ENCODE measurements at places on chromosomes 11 and 22.

- DNase-seq: no peak
Observed at GRCh38 chr11:15780382-15780781, 576.0 kb downstream of the SOX6 start.

GRCh38 chr11:2205981-2206690 is 34.5 kb upstream of the TH start:
- DNase-seq: no peak

DNA sequence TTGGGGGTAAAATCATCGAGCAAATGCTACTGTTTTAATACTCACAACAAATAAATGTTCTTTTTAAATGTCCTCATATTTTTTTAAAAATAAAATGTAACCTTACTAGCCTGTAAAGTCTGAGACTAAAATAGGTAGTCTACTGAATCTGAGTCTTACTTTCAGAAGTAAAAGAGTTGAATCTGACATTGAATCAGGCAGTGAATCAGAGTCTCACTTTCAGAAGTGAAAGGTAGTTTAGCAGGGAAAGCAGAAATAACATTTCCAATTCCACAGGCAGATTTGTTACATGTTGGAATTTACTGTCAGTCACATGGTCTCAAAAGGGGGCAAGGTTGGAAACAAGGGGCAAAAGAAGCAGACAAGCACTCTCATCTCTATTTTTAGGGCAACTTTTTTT is 143.0 kb downstream of the ELP4 start:
- DNase-seq: no peak

DNA sequence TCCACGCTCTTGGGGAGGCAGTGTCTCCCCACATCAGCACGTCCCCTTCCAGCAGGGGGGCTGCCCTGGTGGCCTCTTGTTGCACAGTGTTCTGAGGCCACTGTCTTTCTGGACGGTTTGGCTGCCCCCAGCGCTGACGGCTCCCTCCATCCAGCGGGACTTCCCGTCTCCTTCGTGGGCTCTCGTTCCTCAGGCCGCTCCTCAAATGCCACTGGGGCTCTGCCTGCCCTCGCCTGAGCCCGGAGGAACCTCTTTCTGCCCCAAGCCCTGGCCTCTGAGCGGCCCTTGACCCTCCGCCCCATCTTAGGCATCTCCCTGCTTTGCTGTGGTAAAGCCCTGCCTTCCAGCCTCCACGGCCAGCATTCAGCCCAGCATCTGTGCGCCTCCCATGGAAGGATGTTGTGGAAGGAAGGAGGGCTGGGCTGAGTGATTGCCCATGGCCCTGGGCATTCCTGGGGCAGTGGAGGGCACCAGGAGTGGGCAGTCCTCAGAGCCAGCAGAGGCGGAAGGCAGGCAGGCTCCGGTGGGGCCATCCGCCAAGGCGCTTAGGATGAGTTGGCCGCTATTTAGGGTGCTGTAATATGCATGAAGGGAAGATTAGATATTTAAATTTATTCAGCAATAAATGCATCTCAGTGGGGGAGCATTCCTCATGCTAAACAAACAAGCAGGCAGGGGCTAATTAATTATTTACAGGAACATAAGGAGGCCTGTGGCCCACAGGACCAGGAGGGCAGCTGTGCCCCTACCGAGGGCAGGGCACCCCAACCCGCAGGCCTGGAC is 17.8 kb downstream of the OTUB1 start:
- DNase-seq: no peak

DNA sequence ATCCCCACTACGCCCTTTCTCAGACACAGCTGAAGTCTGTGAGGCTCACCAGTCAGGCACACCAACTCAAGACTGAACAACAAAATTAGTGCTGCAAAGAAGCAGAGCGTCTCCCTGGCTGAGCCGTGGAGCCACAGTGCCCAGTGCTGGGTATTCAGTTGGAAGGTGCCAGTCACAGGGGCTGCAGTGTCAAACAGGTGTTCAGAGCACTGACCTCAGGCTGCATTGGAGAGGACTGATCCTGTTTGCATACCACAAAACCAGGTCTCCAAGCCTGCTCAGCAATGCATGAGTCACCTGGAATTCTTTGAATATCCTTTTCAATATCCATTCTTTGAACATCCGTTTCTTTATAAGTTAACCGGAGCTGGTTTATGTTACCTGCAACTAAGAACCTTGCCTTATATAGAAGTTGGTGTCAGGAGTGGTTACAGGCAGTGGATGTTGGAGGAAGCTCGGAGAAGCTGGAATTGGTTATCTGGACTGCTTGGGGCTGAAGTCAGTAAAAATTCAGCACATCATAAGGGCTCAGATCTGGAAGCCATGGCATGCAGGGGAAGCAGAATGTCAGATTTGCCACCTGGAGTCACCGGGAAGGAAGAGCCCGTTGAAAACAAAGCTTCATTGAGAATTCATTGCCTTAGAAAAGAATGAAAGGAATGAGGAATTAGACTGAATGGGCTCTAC is 30.3 kb downstream of the PDGFB start:
- DNase-seq: no peak

DNA sequence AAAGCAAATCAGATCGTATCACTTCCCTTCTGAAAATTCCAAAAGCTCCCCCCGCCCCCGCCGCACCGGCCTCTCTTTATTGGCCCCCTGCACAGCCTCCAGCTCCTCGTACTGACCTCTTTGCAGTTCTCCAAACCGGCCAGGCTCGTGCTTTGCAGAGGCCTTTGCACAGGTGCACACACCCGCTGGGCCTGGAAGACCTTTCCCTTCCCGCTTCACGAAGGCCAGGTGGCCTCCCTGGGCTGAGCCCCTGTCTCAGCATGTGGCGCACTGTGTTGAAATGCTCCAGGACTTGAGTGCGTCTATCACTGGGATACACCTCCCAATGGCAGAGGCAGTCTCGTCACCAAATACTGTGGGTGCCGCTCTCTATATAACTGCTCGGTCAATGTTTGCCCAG is 13.2 kb upstream of the ADA2 start:
- no peak for DNase-seq

All from AG10803 (cell line).